ENCODE measurements at places on chromosomes 4 and X.

DNA sequence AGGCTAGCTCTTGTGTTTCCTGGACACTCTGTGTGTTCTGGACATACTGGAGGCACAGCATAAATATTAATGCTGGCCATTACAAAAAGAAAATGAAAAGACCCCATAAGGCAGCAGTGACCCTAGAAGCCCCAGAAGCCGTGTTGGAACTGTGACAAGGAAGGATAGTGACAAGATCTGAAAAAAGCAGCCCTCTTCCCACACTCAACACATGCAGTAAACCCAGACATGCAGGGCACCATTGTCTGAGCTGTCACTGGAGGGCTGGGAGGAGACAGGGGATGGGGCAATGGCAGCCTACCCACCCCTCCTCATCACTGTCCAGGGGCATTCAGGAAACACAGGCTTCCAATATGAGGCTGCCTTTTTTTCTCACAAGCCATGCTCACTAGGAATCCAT, 6.5 kb downstream of the TRIM2 start:
- DNase-seq: no peak

DNA sequence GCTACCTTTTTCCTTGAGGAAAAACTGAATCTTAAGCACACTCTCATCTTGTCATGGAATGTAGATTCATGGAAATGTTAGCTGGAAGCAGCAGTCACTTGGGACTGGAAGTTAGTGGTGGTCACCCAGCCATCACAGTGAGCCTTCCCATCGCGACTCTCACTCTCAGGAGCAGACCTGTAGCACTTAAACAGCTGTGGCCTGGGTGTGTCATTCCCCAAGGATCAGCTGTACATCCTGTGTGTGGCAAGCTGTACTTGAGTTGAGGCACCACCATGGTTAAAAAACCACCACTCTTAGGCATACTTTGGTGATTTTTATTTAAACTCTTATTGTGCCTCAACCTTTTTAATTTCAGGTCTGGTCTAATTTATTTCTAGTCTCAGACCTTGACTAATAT, 46.7 kb downstream of the JADE1 start:
- DNase-seq: no peak

GRCh38 chr4:102500352-102500695, 835 bp upstream of the NFKB1 start:
- DNase-seq: peak; percentile 33

DNA sequence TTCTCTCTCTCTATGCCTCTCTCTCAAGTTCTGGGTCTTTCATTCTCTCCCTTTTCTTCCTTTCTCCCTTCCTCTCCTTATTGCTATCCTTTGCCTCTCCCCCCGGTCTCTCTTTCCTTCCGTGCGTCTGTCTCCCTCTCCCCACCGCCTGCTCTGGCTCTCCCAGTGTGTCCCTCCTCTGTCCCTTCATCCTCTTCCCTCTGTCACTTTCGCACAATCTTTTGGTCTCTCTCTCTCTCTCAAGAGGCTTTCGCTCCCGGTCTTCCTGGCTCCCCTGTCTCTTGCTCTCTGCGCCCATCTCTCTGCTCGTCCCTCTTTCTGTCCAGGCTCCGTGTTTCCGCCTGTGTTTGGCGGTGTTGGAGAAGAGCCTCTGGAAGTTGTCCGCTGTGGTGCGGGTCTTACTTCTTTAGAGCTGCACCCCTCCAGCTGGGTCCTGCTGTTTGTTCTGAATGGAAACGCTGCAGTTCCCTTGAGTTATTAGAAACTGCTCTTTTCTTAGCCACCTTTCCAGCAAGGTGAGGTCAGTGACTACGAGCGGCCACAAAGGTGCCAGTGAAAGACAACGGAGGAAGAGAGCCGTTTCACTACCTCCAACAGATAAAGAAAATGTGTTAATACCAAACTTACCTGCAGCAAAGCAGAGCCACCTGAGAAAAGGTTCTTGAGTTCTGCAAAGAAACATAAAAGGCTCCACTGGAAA, 1.1 kb downstream of the BMPR1B start:
- no peak for DNase-seq

- no peak for DNase-seq
These were observed 214.4 kb downstream of the HS3ST1 start for GRCh38 chr4:11214281-11214680.

Data from ACHN (cell line).